Astrocyte of the hippocampus (primary cell): ENCODE measurements at places on chromosomes 4 and X.

DNA sequence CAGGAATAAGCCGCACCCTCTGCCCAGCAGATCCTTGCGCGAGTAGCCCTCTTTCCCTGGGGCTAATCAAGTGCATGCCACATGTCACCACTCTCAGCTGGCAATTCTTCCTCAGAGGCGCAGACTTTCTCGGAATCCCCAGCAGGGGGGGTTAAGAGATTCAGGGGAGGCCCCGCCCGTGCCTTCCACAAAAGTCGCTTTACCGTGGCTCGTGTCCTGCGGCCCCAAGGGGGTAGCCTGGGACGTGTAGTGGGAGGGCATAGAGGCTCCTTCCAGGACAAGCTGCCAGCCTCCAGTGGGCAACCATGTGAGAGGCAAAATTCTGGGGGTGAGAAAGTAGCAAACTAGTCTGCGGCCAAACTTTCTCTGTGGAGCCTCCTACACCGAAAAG is 652 bp downstream of the SRPX start:
- DNase-seq = peak; percentile 67

- no peak for DNase-seq
Observed at GRCh38 chr4:26958925-26959653, 98.4 kb downstream of the STIM2 start.

GRCh38 chr4:145819101-145819852 is 119.3 kb downstream of the ZNF827 start:
- no peak for DNase-seq

GRCh38 chr4:41156574-41156973 is 57.8 kb downstream of the APBB2 start:
- DNase-seq = no peak

DNA sequence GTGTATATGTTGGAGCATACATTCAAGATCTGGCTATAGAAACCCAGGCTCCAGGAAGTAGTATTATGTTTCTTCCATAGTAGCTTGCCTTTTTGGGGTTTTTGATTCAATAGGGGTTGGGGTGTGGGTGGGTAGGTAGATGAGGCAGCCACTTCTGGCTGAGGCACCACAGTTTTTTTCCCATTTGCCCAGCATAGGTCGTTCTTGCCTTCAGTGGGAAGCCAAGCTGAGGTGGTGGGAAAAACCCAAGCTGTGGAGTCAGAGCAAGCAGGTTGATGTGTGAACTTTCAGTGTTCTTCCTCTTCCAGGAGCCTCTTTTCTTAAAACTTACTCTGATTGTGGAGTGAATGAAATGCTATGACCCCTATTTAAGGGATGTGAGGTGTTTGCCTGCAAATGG is 67.0 kb upstream of the RPS6KA3 start:
- DNase-seq = no peak

DNA sequence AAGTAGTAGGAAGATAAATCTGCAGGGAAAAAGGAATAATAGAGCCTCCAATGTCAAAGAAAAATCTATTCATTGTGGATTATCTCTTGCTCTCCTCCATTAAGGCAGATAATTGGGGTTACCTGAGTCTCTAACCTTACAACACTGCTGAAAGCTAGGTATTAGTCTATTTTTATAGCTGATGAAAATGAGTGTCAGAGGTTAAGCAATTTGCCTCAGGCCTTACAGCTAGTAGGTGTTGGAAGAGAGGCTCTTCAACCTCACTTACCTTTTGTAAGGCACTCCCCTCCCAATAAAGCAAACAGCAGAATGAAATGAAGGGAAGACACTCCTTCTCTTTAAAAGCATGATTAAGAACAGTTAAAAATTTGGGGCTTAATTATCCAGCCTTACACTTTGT is 45.4 kb upstream of the GAB1 start:
- no peak for DNase-seq

DNA sequence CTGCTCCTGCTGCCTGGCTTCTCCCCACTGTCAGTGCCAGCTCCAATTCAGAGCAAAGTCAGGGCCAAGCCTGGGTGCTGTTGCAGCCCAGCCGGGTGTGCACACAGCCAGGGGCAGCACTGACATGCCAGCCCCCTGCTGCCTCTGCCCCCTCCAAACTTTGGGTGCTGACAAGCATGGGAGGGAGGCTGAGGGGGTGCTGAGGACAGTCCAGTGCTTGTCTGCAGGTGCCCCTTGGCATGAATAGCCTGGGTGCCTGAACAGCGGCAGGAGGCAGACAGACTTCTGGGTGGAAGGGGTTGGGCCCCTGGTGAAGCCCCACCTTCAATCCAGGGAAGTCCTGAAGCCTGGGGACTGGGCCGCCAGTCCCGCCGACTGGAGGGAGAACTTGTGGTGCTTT is 31.2 kb upstream of the PAGE1 start:
- DNase-seq = no peak

GRCh38 chrX:65920620-65921019 is 119.3 kb downstream of the VSIG4 start:
- no peak for DNase-seq

- DNase-seq = no peak
Observed at GRCh38 chrX:580030-580429, 50.6 kb upstream of the SHOX start.

DNA sequence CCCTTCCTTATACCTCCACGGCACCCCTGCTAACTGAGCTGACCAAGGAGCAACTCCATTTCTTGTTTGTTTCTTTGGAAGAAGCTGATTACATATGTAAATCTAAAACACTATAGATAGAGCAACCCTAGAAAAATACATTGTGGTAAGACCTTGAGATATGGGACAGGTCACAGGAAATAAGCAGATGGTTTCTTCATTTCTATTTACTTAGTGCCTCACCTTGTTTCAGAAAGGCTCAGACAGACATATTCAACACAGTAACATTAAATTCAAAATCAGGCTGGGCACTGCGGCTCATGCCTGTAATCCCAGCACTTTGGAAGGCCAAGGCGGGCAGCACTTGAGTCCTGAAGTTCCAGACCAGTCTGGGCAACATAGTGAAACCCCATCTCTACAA is 47.3 kb downstream of the IRF2 start:
- DNase-seq = no peak

GRCh38 chrX:8579602-8580001 is 115.0 kb downstream of the VCX3B start:
- DNase-seq = no peak

GRCh38 chrX:77118686-77119085 is 328.5 kb upstream of the FGF16 start:
- DNase-seq = no peak

DNA sequence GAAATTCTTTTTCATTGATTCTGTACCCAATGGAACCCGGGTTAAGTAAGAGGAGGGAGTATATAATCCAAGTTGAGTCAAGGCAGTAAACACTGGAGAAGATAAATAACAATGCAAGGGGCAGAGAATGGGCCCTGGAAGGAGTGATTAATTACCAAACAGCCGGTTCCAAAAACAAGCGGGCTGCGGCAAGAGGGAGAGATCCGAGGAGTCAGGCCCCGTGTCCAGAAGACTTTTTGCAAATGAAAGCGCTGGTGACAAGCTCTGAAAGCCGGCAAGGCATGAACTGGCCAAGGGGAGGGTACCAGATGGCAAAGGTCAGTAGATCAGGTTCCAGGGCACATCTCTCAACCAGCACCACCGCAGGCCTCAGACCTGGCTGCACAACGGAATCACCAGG is 294.9 kb downstream of the BCOR start:
- no peak for DNase-seq

GRCh38 chrX:120294651-120295050 is 16.6 kb downstream of the TMEM255A start:
- no peak for DNase-seq

DNA sequence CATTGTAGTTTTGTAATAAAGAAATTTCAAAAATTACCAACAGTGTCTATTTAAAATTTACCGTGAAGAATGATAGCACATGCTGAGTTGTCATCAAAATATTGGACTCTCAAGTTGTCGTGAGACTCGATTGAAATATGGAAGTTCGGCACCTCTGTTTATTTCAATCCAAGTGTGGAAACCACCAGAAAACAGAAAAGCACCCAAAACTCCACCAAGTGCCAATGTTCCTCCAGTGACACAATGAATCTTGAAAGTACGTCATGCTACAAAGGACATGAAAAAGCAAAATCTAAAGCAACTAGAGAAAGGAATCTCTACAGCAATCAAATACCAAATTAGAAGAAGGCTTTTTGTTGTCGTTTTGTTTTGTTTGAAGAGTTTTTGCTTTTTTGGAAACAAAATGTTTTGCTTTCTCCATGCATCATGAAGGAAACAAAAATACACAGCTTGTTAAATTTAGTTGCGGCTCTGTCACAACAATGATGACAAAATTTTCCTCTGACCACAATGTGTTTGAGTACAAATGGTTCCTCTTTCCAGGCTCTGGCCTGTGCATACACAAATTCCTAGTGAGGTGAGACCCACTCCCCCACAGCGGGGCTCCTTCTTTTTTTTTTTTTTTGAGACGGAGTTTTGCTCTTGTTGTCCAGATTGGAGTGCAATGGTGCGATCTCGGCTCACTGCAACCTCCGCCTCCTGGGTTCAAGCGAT is 9.6 kb upstream of the IL13RA1 start:
- DNase-seq = no peak

DNA sequence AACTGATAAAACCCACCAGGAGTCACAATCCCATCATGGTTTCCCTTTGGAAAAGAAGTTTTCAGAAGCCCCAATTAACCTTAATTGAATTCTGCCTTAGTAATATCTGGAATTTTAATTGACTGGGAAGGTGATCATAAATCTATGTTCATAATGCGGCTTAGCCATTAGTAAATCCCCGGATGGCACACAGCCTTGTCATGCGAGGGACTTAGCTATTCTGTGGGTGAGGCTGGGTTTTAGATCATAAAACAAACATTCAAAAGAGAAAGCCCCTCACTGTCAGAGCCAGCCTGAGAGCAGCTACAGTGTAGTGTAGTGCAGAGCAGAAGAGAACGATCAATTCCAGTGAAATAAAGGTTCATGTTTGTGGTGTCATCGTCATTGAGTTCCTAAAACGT is 124.0 kb upstream of the NOCT start:
- peak; percentile 45 for DNase-seq

DNA sequence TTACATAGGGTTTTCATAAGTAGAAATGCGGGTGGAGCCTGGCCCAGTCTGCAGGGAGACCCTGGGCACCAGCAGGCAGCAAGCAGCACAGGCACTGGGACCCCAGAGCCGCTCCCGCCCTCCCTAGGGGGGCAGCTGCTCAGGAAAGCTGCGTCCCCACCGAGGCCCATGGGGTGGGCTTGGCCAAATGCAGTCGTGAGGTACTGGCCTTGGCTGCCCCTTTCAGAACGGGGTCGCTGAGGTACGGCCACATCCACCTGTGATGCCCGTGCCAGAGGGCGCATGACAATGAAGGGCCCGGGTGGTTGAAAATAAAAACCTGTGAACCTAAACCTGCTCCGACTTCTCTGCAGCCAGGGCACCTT is 16.7 kb downstream of the TMEM175 start:
- DNase-seq = no peak

DNA sequence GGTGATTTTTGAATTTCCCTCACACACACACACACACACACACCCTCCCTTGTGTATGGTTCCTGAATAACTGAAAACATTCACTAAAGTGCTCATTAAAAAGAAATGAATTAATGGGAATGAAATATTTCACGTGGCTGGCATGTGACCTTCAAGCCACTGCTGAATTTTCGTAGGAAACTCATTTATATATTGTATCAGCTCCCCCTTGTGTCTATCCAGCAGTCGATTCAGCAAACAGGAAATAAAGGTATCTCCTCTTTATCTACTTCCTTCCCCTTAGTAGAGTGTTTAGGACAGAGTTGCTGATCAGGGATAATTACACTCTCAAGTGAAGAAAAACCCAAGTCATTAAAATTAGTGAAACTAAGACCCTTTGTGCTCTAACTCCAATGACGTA is 912.6 kb upstream of the LCORL start:
- DNase-seq = no peak

- no peak for DNase-seq
Observed at GRCh38 chr4:9999956-10000561, 21.2 kb downstream of the SLC2A9 start.

GRCh38 chrX:30577362-30577991 is at the start of gene TASL:
Gene TASL, minus strand, starts transcription at chrX:30577766. Its CDS starts 17,411 bp downstream, at chrX:30560355.
- no peak for DNase-seq

GRCh38 chrX:115493015-115493414 is 68.0 kb upstream of the PLS3 start:
- no peak for DNase-seq

DNA sequence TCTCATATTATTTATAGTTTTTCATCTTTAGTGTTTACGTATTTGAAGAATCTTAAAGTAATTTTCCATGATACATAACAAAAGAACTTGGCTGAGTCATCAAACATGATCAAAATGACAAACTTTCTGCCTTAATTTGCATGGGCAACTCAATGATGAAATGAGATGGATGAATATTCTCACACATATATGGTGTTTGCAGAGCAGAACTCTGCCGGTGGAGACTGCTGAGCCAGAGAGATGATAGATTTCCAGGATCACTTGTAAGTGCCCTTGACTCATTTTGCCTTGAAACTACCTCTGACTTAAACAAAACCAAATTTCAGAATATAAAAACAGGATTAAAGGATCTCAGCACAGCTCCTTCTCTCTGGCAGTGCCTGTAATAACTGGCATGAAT is 38.2 kb downstream of the TRPC3 start:
- DNase-seq = no peak

DNA sequence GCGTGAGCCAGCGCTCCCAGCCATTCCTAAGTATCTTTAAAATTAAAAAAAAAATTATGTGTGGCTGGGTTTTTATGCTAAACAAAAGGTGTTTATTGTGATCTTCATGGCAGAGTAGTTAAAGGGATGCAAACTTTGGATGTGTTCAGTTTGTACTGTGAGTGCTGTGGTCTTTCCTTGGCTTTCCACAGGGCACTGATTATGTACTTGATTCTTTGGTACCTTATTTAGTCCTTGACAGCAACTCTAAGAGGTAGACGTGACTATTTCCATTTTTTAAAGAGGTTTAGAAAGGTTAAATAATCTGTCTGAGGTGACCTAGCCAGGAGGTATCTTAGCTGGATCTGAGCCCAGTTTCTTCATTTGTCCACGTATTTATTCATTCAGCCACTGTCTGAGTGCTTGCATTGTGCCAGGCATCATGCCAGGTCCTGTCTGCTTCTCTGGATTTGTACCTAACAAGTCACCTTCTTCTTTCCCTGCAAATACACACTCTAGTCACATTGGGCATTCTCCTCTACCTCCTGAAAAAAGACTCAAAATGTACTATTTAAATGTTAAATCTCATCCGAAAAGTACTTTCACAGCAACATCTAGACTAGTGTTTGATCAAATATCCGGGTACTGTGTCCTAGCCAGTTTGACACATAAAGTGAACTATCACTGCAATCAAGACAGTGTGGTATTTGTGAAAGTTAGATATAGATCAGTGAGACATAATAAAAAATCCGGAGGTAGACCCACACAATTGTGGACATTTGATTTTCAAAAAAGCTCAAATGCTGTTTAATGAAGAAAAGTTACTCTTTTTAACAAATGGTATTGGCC is 31.5 kb downstream of the WWC2 start:
- peak; percentile 73 for DNase-seq
